GM12878 (cell line): ENCODE measurements at places on chromosomes 3 and 15. TPM values are rescaled to one million over a fixed set of nuclear protein-coding genes. Genes with fewer than 3 reads are reported as not detected.

Gene CAPN3
- 1.3 and 1.9 TPM in 2 replicates for polyA plus RNA-seq

Gene MEX3B
- 0.13 and 0.28 TPM in 2 replicates for polyA plus RNA-seq

Gene ISLR2
- polyA plus RNA-seq: 0.48 TPM in 1 of 2 replicates, not detected in the other

Gene RAD51
- polyA plus RNA-seq: 54.2 and 55.0 TPM in 2 replicates

Gene EPHA6
- polyA plus RNA-seq: not detected in 2 replicates

Gene VILL
- polyA plus RNA-seq: 1.5 and 2.1 TPM in 2 replicates

Gene NR1I2
- polyA plus RNA-seq: 0.87 and 1.1 TPM in 2 replicates

Gene CAPN7
- 24.8 and 27.0 TPM in 2 replicates for polyA plus RNA-seq

Gene PATL2
- 4.2 and 6.8 TPM in 2 replicates for polyA plus RNA-seq

Gene TMIE
- polyA plus RNA-seq: not detected in 2 replicates

Gene CACNA1D
- 0.34 and 0.44 TPM in 2 replicates for polyA plus RNA-seq

Gene HAPLN3
- 1.1 and 1.3 TPM in 2 replicates for polyA plus RNA-seq

Gene SENP2
- 30.5 and 35.1 TPM in 2 replicates for polyA plus RNA-seq

Gene TTC21A
- polyA plus RNA-seq: 1.2 and 1.4 TPM in 2 replicates

Gene FEZF2
- polyA plus RNA-seq: not detected in 2 replicates

Gene FBXL22
- 2.3 and 2.6 TPM in 2 replicates for polyA plus RNA-seq

Gene RHCG
- not detected in 2 replicates for polyA plus RNA-seq

Gene ARRDC4
- 0.07 TPM in 1 of 2 replicates, not detected in the other for polyA plus RNA-seq

Gene EOGT
- polyA plus RNA-seq: 6.1 and 6.7 TPM in 2 replicates

Gene LRRC34
- 2.7 and 3.7 TPM in 2 replicates for polyA plus RNA-seq

Gene GCNT3
- not detected in 2 replicates for polyA plus RNA-seq

Gene SUSD5
- polyA plus RNA-seq: 0.19 TPM in 1 of 2 replicates, not detected in the other

Gene MON1A
- 8.9 and 9.2 TPM in 2 replicates for polyA plus RNA-seq

Gene CD80
- polyA plus RNA-seq: 44.5 and 44.7 TPM in 2 replicates

Gene DPPA2
- polyA plus RNA-seq: not detected in 2 replicates

Gene AKAP13
- 44.6 and 56.3 TPM in 2 replicates for polyA plus RNA-seq

Gene KCNAB1
- 0.47 and 0.52 TPM in 2 replicates for polyA plus RNA-seq

Gene CLRN1
- polyA plus RNA-seq: not detected in 2 replicates

Gene MCF2L2
- polyA plus RNA-seq: 0.72 and 0.89 TPM in 2 replicates

Gene SOX14
- not detected in 2 replicates for polyA plus RNA-seq

Gene FBXL2
- 0.36 and 0.54 TPM in 2 replicates for polyA plus RNA-seq

Gene METTL6
- 16.3 and 20.6 TPM in 2 replicates for polyA plus RNA-seq

Gene DNASE1L3
- 7.7 and 9.8 TPM in 2 replicates for polyA plus RNA-seq

Gene FOXB1
- not detected in 2 replicates for polyA plus RNA-seq

Gene IGDCC3
- polyA plus RNA-seq: 0.15 TPM in 1 of 2 replicates, not detected in the other

Gene NEK11
- 0.82 TPM in 1 of 2 replicates, not detected in the other for polyA plus RNA-seq

Gene GPR156
- 0.11 TPM in 1 of 2 replicates, not detected in the other for polyA plus RNA-seq

Gene CFAP100
- 0.27 TPM in 1 of 2 replicates, not detected in the other for polyA plus RNA-seq

Gene TPRG1
- 27.7 and 28.3 TPM in 2 replicates for polyA plus RNA-seq

Gene CD200R1
- 0.47 and 0.59 TPM in 2 replicates for polyA plus RNA-seq

Gene STRC
- 0.16 TPM in 1 of 2 replicates, not detected in the other for polyA plus RNA-seq

Gene EFCC1
- not detected in 2 replicates for polyA plus RNA-seq

Gene C3orf20
- polyA plus RNA-seq: 0.39 and 0.56 TPM in 2 replicates

Gene BFSP2
- polyA plus RNA-seq: 15.9 and 18.3 TPM in 2 replicates

Gene THRB
- not detected in 2 replicates for polyA plus RNA-seq

Gene AGTR1
- polyA plus RNA-seq: not detected in 2 replicates

Gene RYK
- polyA plus RNA-seq: 2.0 and 2.5 TPM in 2 replicates

Gene FBXW12
- 0.18 TPM in 1 of 2 replicates, not detected in the other for polyA plus RNA-seq

Gene CCR1
- polyA plus RNA-seq: 2.3 and 3.2 TPM in 2 replicates

Gene CCDC13
- 0.16 and 0.19 TPM in 2 replicates for polyA plus RNA-seq

Gene RLBP1
- polyA plus RNA-seq: 0.11 TPM in 1 of 2 replicates, not detected in the other

Gene PLS1
- 0.59 and 1.8 TPM in 2 replicates for polyA plus RNA-seq

Gene RAB6B
- polyA plus RNA-seq: 0.09 and 0.22 TPM in 2 replicates

Gene TMEM108
- 0.16 and 0.25 TPM in 2 replicates for polyA plus RNA-seq

Gene ARGFX
- polyA plus RNA-seq: not detected in 2 replicates

Gene ALDH1L1
- polyA plus RNA-seq: 0.40 and 0.51 TPM in 2 replicates

Gene TRAT1
- 0.26 TPM in 1 of 2 replicates, not detected in the other for polyA plus RNA-seq
